Ascending aorta (tissue), 2 donors: ENCODE measurements at places on chromosomes 4 and X. TPM values are rescaled to one million over a fixed set of nuclear protein-coding genes. Genes with fewer than 3 reads are reported as not detected.

TCEAL9 gene
- total RNA-seq: 20.9 TPM

SORBS2 gene
- 246 TPM for total RNA-seq

AFAP1 gene
- 84.9 TPM for total RNA-seq

PHOX2B gene
- not detected for total RNA-seq

SULT1E1 gene
- not detected for total RNA-seq

HDAC8 gene
- total RNA-seq: 41.1 TPM

P2RY4 gene
- 1.3 TPM for total RNA-seq

MAGEB10 gene
- total RNA-seq: not detected

HPF1 gene
- total RNA-seq: 0.53 TPM

CD38 gene
- 1.4 TPM for total RNA-seq

JAKMIP1 gene
- total RNA-seq: not detected

APELA gene
- not detected for total RNA-seq

NMU gene
- not detected for total RNA-seq
